ENCODE measurements at places on chromosomes 16 and 17.
A peak's percentile ranks its signal among the peaks of the same experiment; 100 is the strongest.

GRCh38 chr17:65182233-65182632 is 45.1 kb downstream of the RGS9 start:
- H3K4me3 ChIP-seq = no peak overlapping the region
- no peaks in the 10 kb centered on the region for H3K27me3 ChIP-seq
- no peaks in the 10 kb centered on the region for H3K36me3 ChIP-seq
- H3K4me1 ChIP-seq = peaks cover 41% of the 10 kb centered on the region

- no peak for DNase-seq
- peaks cover 13% of the 10 kb centered on the region for H3K4me1 ChIP-seq
- no peaks in the 10 kb centered on the region for H3K36me3 ChIP-seq
- no peak overlapping the region for H3K4me3 ChIP-seq
- no peaks in the 10 kb centered on the region for H3K27me3 ChIP-seq
These were observed 88.5 kb downstream of the SMG6 start for GRCh38 chr17:2214929-2215615.

DNA sequence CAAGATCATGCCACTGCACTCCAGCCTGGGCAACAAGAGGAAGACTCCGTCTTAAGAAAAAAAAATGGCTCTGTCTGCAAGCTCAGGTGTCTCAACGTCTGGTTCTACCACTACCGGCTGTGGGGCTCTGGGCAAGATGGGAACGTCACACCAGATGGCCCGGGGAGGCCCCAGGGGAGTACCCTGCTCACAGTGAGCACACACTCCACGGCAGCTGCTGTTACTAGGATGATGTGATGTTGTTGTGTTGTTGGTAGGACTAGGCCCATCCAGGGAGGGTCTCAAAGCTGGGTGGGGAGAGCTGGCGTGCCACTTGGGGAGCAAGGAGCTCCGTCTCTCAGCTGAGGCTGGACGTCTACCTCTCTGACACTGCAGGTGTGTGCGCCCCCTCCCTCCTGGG is 9.4 kb upstream of the NPTX1 start:
- H3K4me1 ChIP-seq = peaks cover 4% of the 10 kb centered on the region
- no peak overlapping the region for H3K27ac ChIP-seq
- H3K27me3 ChIP-seq = no peaks in the 10 kb centered on the region
- H3K36me3 ChIP-seq = no peaks in the 10 kb centered on the region
- DNase-seq = no peak

- no peak overlapping the region for H3K4me3 ChIP-seq
- H3K4me1 ChIP-seq = peaks cover 5% of the 10 kb centered on the region
- no peak overlapping the region for H3K27ac ChIP-seq
These were observed 27.2 kb downstream of the MAP2K4 start for GRCh38 chr17:12047681-12048376.

DNA sequence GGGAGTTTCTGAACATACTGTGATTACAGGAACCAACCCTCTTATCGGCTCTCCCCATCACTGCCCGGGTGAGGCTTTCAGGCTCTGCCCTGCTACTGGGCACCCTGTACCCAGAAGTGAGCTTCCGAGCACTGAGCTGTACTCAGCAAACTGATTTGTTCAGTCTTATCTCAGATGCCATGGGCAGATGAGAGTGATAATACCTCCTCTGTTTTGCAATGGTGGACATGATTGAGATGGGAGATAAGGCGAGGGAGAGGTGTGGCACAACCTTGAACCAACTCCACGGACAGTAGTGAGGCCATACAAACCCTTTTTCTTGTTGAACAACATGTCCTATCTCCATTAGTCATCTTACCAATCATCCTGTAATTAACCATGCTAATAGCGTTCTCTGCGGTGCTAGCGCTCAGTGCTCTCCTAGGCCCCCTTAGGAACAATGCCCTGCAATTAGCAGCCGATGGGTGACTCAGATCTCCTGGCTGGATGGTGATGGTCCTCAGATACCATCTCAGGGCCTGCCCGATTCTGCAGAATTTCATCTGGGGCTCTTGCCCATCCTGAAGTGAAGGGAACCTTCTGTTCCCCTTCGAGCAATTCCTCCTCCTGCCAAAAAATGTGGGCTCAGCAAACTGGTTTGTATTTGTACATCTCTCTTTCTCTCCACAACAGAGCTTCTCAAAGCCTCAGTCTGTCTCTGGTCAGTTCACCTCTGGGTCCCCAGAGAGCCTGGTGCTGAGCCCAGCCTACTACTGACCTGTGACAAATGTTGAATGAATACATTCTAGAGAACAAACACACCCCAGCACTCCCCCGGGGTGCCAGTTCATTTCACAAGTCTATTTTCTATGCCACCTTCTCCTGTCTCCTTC is 139.3 kb upstream of the IRX3 start:
- no peak overlapping the region for H3K27ac ChIP-seq
- no peak for DNase-seq
- peaks cover 5% of the 10 kb centered on the region for H3K4me1 ChIP-seq
- H3K27me3 ChIP-seq = peaks cover 7% of the 10 kb centered on the region
- no peaks in the 10 kb centered on the region for H3K36me3 ChIP-seq

- peaks cover 11% of the 10 kb centered on the region for H3K27me3 ChIP-seq
- H3K4me1 ChIP-seq = peaks cover 42% of the 10 kb centered on the region
- H3K27ac ChIP-seq = no peak overlapping the region
- no peaks in the 10 kb centered on the region for H3K36me3 ChIP-seq
- DNase-seq = no peak
These were observed 5.3 kb upstream of the COL1A1 start for GRCh38 chr17:50206604-50207293.

DNA sequence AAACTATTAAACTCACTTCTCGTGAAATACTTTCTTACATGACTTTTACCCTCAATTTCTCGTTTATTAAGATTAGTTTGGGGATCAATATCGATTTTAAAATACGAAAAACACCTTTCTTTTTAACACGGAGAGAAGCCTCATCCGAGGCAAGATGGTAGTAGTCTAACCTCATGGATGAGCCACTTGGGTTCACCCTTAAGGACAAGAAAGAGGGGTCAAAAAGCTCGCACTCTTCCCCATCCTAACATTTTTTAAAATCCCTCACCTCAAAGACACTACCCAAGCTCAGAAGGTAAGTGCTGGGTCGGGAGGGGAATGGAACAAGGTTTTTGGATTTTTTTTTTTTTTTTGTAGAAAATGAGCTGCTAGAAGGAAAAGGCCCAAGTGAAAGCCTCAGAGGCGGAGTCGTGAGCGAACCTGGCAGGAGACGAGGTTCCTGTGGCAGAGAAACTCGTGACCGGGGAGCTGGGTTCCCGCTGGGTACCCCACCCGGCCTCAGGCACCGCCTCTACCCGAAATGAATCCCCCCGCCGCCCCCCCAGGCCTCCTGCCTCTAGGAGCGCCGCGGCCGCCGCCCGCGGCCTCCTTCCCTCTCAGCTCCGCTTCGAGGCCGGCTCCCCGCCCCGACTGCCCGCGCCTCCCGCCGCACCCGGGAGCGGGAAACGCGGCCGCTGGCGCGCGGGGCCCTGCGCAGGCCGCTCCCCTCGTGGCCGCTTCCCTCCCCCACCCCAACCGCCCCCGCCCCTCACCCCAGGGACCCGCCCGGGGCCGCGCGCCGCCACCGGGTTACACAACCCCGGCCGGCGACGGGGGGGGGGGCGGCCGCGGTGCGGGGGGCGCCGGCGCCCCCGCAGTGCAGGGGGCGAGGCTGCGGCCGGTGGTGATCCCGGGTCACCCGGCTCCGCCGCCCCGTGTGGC is 1.6 kb downstream of the NUFIP2 start:
- DNase-seq = peak; percentile 41
- no peaks in the 10 kb centered on the region for H3K27me3 ChIP-seq
- H3K4me3 ChIP-seq = peak overlapping the region; percentile 89
- peaks cover 7% of the 10 kb centered on the region for H3K4me1 ChIP-seq

GRCh38 chr16:86819533-86819892 is 241.2 kb downstream of the FOXL1 start:
- H3K27ac ChIP-seq = no peak overlapping the region
- no peaks in the 10 kb centered on the region for H3K27me3 ChIP-seq
- H3K4me3 ChIP-seq = no peak overlapping the region
- no peaks in the 10 kb centered on the region for H3K36me3 ChIP-seq

DNA sequence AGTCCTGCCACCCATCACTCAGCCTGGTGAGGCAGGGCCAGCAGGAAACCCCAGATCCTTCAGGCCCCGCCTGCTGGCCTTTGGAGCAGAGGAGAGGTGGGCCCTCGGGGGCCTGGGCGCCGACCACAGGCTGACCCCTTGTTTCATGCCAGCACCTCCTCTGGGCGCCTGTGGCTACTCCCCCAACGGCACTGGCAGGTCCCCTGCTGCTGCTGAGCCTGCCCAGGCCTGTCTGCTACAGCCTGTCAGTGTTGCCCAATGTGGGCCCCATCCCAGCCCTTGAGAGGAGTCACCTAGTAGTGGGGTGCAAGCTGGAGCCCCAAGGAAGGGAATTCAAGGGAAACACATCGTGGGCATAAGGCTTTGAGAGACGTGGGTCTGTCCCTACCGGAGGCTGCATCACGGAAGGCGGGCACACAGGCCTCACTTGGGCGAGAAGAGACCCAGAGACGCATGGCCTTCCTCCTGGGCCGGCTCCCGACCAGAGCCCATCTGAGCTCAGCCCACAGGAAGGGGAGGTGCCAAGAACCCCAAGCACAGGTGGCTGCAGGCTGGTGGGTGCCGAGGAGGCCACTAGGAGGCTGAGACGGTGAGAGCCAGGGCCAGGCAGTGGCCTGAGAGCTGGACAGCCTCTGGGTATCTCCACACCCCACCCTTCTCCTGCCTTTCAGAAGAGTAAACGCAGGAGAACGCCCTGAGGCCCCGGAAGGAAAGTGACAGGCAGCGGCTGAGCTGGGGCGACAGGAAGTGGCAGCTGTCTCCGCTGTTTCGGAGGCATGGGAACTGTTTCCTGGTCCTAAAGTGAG is 8.0 kb upstream of the FASN start:
- H3K36me3 ChIP-seq = peaks cover 8% of the 10 kb centered on the region
- peak overlapping the region; percentile 37 for H3K4me3 ChIP-seq
- peaks cover 35% of the 10 kb centered on the region for H3K4me1 ChIP-seq
- no peak for DNase-seq

- H3K36me3 ChIP-seq = peaks cover 2% of the 10 kb centered on the region
- no peak overlapping the region for H3K4me3 ChIP-seq
- DNase-seq = no peak
- no peak overlapping the region for H3K27ac ChIP-seq
These were observed 64.2 kb upstream of the ZNF469 start for GRCh38 chr16:88318521-88318920.

GRCh38 chr17:64531955-64532371 is 25.2 kb downstream of the CEP95 start:
- H3K27me3 ChIP-seq = no peaks in the 10 kb centered on the region
- no peak overlapping the region for H3K27ac ChIP-seq
- peaks cover 47% of the 10 kb centered on the region for H3K36me3 ChIP-seq
- no peak overlapping the region for H3K4me3 ChIP-seq

DNA sequence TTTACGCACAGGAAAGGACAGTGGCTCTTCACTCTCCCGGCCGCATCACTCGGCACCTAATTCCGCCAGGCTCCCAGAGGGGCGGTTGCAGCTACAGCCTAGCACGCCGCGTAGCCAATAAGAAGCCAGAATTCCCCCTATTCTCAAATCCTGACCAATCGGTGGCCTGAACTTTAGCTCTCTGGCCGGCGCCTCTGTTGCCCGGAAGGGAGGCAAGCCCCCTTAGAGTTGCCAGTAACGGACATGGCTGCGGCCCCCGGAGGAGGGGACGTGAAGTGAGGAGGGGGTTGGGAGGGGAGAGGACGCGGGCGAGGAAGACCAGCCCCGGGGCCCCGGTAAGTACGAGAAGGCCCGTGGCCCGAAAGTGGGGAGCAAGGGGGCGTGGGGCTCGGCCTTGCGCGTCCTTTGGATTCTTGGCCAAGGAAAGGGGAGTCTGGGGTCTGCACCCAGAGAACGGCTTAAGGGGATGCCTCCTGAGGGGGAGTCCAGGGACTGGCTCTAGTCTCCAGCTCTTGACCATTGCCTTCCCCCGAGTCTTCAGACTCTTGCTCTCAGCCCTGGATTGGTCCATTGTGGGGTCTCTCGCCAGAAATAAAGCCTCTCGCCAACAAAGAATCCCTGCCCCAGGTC is at the start of gene TMEM94:
TMEM94 (plus strand) TSS at position 219 of the 630 bp plus-strand sequence. CDS start 15,271 bp downstream, outside the sequence.
- H3K27me3 ChIP-seq = no peaks in the 10 kb centered on the region
- peak within 1 kb of the TSS; percentile 70 for H3K27ac ChIP-seq
- H3K4me1 ChIP-seq = peaks cover 5% of the 10 kb centered on the region
- H3K4me3 ChIP-seq = peak within 1 kb of the TSS; percentile 74
- peaks cover 3% of the 10 kb centered on the region for H3K36me3 ChIP-seq
- DNase-seq = peak; percentile 95

- H3K36me3 ChIP-seq = no peaks in the 10 kb centered on the region
- H3K27me3 ChIP-seq = peaks cover 35% of the 10 kb centered on the region
- H3K27ac ChIP-seq = no peak overlapping the region
- peak overlapping the region; percentile 31 for H3K4me3 ChIP-seq
These were observed 6.2 kb upstream of the GSE1 start for GRCh38 chr16:85606904-85607303.

- peaks cover 8% of the 10 kb centered on the region for H3K36me3 ChIP-seq
- H3K4me1 ChIP-seq = peaks cover 2% of the 10 kb centered on the region
- no peak overlapping the region for H3K27ac ChIP-seq
- no peak for DNase-seq
- H3K27me3 ChIP-seq = no peaks in the 10 kb centered on the region
- H3K4me3 ChIP-seq = no peak overlapping the region
These were observed 3.2 kb upstream of the PHLPP2 start for GRCh38 chr16:71727551-71728324.

DNA sequence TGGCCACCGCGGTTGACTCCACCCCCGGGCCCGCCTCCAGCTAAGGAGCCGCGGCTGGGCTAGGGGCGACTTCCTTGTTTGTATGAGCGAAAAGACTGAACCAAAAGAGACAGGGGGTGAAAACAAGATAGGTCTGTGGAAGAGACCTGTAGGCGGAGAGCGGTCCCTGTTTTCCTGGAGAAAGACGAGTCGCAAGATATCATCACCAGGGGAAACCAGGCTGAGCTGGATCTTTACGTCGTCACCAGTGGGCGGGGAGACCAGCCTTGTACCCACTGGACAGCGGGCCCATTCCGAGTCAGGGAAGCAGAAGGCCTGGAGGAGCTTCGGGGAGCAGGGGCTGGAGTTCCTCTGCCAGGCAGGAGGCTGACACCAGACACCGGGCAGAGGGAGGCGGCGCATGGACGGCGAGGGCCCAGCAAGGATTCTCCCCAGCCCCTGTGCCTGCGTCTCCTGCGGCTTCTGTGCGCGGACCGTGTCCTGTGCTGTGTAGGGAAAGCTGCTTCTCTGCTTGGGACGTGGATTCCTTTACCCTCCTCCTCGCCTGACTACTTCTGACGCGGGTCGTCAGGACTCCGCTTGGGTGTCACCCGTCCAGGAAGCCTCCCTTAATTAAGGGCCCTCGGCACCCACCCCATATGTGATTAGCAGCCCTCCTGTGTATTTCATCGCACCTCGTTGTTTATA is 10.3 kb upstream of the ARL4D start:
- DNase-seq = peak; percentile 87
- no peaks in the 10 kb centered on the region for H3K36me3 ChIP-seq
- peak overlapping the region; percentile 49 for H3K4me3 ChIP-seq
- H3K4me1 ChIP-seq = peaks cover 10% of the 10 kb centered on the region

DNA sequence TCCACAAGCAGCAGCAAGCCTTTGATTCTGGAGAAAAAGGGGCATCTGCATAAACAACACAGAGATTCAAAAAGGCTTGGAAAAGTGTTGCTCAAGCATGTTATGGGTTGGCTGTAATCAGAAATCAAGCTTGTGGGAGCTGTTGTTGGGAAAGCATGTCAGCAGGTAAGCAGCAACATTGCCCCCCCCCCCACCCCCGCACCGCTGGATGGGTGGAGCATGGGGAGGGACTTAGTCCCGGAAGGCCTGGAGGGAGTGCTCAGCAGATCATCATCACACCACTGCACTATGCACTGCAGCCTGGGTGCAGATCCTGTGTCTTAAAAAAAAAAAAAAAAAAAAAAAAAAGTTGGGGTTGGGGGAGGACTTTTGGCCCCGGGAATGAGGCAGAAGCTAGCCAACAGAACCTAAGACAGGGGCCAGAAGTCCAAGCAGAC is 16.8 kb upstream of the AKAP1 start:
- no peaks in the 10 kb centered on the region for H3K36me3 ChIP-seq
- H3K27me3 ChIP-seq = no peaks in the 10 kb centered on the region

GRCh38 chr17:81345228-81346089 is 49.8 kb upstream of the BAHCC1 start:
- H3K36me3 ChIP-seq = no peaks in the 10 kb centered on the region
- peak overlapping the region; percentile 100 for H3K4me3 ChIP-seq
- peak overlapping the region; percentile 84 for H3K27ac ChIP-seq
